ENCODE measurements at places on chromosomes 16 and 17. TPM values are rescaled to one million over a fixed set of nuclear protein-coding genes. Genes with fewer than 3 reads are reported as not detected.

KCNJ16 gene
- not detected for total RNA-seq

SLC16A6 gene
- total RNA-seq, result 1.5 TPM

SCIMP gene
- total RNA-seq, result not detected

INCA1 gene
- total RNA-seq, result 0.33 TPM

KRT32 gene
- under 0.01 TPM for total RNA-seq

HS3ST3B1 gene
- 17.2 TPM for total RNA-seq

MSLN gene
- not detected for total RNA-seq

INTS2 gene
- 17.2 TPM for total RNA-seq

TUBG1 gene
- 16.7 TPM for total RNA-seq

NR1D1 gene
- total RNA-seq, result 1.8 TPM

WFIKKN1 gene
- total RNA-seq, result 0.17 TPM

BMERB1 gene
- total RNA-seq, result 39.1 TPM

SMG6 gene
- 25.7 TPM for total RNA-seq

KRTAP9-4 gene
- total RNA-seq, result not detected

TBC1D3H gene
- total RNA-seq, result not detected

TBC1D16 gene
- total RNA-seq, result 30.4 TPM

IL17C gene
- not detected for total RNA-seq

CCDC137 gene
- 6.2 TPM for total RNA-seq

BRIP1 gene
- 4.0 TPM for total RNA-seq

KRTAP3-2 gene
- not detected for total RNA-seq

ADAD2 gene
- not detected for total RNA-seq

CENPN gene
- 19.5 TPM for total RNA-seq

TBC1D3G gene
- total RNA-seq, result not detected

Data from fibroblast of lung (primary cell).